ENCODE measurements at places on chromosomes 7 and 10. TPM values are rescaled to one million over a fixed set of nuclear protein-coding genes. Genes with fewer than 3 reads are reported as not detected.
A peak's percentile ranks its signal among the peaks of the same experiment; 100 is the strongest.

CDNF gene
- polyA plus RNA-seq = 4.3 TPM

DNA sequence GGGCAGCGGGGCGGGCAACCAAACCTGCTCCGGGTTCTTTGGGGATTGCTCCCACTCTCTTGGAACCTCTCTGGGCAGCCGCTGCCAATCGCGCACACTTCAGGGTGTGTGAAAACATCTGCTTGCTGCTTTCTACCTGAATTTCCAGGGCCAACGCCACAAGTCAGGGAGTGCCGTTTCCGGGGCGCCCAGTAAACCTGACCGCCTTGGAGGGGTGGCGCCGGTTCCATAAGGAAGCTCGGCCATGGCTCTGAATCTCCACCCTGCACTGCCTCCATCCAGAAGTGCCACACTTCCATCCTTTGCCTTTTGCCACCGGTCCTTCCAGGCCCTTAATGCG is 679 bp upstream of the AFAP1L2 start:
- no peak for DNase-seq

GIMAP8 gene
- polyA plus RNA-seq = 6.5 TPM

DNA sequence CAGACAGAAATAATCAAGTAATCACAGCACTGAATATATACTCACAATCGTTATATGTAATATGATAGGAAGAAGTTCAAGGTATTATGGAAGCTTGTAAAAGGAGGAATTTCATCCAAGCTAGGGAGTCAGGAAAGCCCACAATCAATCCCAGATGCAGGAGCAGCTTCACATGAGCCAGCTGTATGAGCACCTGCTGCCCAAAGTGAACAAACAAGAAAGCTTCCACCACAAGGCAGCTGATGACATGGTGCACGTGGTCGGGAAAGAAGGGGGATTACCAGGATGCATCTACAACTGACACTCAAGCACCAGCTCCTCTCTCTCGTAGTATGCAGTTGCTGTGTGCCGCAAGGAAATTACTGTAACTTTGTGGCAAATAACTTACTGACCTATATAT is 225.2 kb downstream of the XPNPEP1 start:
- DNase-seq = peak; percentile 26

CPA2 gene
- polyA plus RNA-seq = 0.54 TPM

DNA sequence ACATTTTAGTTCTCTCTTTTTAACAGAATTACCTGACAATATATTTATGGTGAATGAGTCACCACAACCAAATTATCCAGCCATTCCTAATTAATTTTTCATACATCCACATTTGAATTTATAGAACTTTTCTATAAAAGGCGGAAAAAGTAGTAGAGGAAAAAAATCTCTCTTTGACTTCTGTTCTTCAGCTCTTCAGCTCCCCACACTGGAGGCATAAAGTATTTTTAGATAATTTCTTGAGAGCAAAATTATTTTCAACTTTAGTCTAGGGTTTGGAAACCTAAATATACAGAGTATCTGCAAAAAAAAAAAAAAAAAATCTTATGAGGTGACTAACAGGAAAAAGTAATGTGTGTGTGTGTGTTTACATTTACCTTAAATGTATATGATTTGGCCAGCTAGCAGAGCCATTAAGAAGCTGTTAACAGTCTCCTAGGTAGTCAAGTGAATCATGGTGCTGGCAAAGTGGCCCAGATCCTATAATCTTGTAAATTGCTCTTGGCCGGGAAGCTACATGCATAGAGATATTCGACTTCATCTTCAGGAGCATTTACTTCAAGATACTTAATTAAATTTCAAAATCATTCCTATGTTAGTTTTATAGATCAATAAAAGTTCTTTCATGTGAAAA is 383.1 kb upstream of the STEAP1 start:
- no peak for DNase-seq

- peak; percentile 88 for DNase-seq
These were observed 42.8 kb upstream of the GNA12 start for GRCh38 chr7:2886900-2887299.

- DNase-seq = no peak
These were observed 1079.0 kb downstream of the KCNMA1 start for GRCh38 chr10:76558586-76558985.

- no peak for DNase-seq
These were observed 25.7 kb downstream of the MYO3A start for GRCh38 chr10:25959540-25960232.

GRCh38 chr10:119663866-119664698 is 12.9 kb downstream of the BAG3 start:
- DNase-seq = no peak

DNA sequence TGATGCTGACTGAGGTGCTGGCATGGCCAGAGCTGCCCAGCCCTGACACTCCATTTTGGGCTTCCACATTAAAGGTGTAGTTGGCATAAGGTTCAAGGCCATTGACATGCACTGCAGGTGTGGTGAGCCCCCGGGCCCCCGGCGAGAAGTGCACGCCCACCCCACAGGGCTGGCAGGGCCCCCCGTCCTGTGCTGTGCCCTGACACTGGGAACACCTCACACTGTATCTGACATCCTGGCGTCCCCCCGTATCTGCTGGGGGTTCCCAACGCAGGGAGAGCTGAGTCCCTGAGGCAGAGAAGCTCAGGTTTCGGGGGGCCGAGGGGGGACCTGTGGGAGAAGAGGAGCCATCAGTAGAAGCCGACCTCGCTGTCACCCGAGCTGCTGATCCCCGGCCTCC is 10.0 kb downstream of the EPHA1 start:
- DNase-seq = no peak

- no peak for DNase-seq
These were observed 143.6 kb downstream of the GPR85 start for GRCh38 chr7:112942981-112943380.

DNA sequence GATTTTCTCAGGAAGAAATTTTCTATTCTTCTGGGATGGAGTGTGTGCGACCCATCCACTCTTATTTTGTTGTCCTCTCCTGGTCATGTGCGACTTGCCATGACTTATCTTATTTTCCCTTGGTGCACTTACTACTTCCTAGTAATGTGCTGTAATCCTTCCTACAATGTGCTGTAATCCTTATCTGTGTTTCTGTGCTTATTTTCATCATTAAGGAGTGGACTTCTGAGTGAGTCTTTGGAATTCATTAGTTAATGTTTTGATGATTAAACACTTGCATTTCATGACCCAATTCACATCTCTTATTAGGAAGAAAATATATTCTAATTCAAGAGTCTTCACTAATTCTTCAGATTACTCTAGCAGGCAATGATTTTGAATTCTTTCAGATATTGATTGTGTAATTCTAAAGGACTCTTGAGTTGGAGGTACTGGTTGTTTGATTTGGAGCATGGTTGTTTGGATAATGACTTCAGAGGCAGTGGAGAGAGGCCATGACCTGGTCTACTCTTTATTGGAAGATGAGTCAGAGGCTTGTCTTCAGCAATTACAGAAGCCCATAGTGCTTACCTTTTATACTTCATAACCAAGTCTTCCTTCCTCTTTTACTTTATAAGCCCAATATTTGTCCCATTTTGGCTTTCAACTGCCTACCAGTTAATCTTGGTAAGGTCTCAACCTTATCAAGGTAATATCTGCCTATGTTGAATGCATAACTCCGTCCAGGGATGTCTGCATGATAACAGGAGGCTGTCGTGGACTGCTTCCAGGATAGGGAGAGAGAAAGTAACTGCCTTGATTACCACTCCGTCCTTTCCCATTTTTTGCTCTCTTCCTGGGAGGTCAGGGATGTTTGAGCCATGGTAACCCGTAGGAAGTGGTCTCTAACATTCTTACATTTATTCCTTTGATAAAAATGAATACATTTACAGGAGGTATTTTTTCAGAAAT is 278.3 kb upstream of the SP8 start:
- no peak for DNase-seq

PTPRN2 gene
- 2.8 TPM for polyA plus RNA-seq

DNA sequence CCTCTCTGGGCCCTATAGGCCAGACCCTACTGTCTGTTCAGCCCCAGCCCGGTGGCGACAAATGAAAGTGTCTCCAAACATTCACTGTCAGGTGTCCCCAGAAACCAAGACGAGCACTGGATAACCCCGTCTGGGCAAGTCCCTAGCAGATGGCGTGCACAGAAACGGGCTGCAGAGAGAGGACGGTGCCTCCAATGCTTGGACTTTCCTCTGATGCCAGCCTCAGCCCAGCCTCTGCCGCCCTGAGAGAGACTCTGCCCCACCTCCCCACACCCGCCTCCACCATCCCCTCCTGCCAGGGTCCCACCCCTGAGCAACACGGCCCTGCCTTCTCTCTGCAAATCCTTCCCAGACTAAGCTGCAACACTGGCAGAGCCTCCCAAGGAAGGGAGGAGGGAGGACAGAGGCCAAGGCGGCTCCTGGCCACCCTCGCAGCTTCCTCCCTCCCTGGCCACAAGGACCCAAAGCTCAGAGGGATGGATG is 7.4 kb upstream of the LFNG start:
- DNase-seq = peak; percentile 76

DNA sequence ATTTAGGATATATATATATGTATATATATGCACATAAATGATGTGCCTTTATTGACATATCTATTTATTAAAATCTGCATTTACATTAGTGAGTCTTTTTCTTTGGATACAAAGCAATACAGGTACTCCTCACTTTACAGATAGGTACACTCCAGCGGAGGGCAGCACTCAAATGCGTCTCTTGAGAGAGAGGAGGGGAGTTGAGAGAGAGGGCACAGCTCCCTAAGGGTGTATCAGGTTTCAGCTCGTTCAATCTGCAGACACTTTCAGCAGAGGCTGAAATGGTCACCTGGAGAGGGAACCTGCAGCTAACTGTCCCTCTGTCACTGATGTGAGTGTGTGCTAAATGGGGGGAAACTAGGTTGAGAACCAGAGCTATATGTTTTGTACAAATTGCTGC is 21.5 kb downstream of the C10orf53 start:
- DNase-seq = no peak

DNA sequence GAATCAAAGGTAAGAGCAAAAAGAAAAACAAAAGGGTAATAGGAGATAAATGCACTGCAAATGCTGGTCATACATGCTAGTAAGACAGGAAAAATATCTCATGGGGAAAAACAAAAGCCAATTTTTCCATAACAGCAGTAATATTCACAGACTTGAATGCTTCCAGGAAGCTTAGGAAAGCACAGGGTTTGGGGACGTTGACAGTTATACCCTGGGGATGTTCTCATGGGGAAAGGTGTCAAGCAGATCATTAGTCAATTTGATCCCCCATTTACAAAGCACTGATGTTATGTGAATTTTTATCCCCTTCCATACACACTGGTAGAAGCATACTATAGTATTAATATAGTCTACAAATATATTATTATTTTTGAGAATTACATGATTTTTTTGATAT is 232.7 kb downstream of the SORCS1 start:
- DNase-seq = peak; percentile 34

ASAH2 gene
- polyA plus RNA-seq = 2.5 TPM

THAP5 gene
- polyA plus RNA-seq = 22.4 TPM

DNA sequence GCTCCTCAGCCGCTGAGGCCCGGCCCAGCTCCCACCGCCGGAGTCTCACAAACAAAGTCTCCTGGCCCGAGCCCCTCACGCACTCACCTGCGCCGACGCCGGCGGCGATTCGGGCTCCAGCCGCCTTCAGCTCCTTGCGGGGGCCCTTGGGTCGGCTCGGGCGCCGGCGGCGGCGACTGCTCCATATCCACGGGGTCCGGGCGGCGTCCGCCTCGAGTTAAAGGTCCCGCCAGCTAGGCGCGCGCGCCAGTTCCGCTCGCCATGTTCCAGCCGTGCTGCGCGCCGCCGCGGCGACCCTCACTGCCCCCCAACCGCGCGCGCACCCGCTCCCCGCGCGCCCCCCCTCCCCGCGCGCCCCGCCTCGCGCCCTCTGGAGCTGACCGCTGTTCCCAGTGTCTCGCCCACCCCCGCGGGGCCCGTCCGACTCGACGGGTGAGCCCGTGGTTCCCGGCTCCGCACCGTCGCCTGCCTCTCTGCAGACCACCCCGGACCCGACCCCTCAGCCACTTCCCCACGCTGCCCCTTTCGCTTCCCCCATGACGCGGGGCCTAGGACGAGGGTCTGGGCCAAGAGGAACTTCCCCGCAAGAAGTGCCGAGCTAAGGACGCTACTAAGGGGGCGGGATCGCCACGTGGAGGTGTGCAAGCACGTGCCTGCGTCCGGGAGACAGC is 396.1 kb downstream of the ZNF33B start:
- DNase-seq = no peak

DNA sequence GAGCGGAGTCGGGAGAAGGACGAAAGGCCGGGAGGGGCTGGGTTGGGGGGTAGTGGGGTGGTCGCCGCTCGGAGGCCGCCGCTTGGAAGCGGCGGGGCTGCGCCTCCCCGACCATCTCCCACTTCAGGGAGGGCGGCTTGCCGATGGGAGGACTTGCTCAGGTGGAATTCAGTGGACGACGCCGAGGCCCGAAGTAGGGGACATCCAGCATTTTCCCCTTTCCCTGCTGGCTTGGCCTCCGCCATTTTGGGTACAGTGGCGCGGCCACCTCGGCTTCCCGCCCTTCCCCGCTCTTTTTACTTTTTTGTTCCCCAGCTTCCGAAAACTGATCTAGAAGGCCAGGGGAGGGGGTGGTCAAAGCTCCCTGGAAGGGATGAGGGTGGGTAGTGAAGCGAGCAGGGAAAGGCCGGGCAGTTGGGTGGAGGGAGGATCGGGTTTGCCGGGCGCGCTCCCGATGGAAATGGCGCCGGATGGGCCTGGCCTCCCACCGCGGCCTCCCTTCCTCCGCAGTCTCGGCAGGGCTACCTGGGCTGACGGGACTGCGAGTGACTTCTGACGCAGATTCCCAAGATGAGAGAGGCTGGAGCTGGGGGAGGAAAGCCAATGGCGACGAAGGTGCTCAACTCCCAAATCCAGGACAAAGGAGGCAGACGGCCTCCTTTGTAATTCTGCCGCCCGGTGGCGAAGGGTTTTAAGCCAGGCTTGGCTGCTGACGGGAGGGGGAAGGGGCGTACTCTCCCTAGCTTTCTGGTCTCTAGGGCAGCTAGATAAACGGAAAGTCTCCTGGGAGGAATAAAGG is at the start of gene PBLD:
Gene PBLD, minus strand, starts transcription at position 670 of the 799 bp plus-strand sequence. CDS start 26,084 bp downstream, outside the sequence.
- peak; percentile 91 for DNase-seq

PIK3CG gene
- 3.5 TPM for polyA plus RNA-seq

DNA sequence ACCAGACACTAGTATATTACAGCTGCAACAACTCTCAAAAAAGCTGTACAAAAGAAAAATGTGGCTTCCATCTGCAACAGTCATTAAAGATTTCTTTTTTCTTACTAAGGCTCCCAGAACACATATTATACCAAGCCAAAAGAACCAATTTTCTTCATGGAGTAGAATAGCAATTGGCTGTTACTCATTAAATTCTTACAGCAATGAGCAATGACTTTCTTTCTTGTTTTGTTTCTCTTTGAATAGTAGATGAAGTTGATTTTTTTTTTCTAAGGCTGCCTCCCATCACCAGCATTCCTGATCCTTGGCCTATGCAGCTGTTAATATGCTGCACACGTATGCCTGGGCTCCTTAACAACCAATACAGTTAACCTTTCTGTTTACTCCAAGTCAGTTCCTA is 36.6 kb upstream of the SPOCK2 start:
- peak; percentile 80 for DNase-seq

GATA3 gene
- 0.71 TPM for polyA plus RNA-seq

IDE gene
- polyA plus RNA-seq = 11.7 TPM

- no peak for DNase-seq
These were observed 249.7 kb upstream of the NPY start for GRCh38 chr7:24034251-24034650.

- DNase-seq = peak; percentile 82
These were observed 29.7 kb downstream of the STN1 start for GRCh38 chr10:103888113-103888841.

GRCh38 chr10:60069311-60069710 is 163.0 kb upstream of the CCDC6 start:
- no peak for DNase-seq
